Stimulated activated naive CD4-positive, alpha-beta T cell (primary cell): ENCODE measurements at places on chromosomes 1 and 21.

DNA sequence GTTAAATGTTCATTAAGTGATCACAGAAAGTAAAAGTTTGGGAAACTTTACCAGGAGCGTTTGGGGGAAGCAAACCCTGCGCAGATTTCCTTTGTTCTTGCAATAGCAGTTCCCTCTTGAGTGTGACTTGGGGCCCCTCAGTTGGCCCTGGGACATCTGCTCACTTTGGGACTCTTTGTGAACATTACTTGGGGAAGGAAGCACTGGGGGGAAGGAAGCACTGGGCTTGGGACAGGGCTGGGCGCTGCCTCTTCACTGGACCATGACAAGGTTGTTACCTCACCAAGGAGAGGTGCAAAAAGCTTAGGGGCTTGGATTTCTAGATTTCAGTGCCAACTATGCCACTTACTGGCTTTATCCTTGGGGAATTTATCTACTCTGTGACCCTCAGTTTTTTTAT, 63.5 kb downstream of the ETS2 start:
- DNase-seq = no peak

DNA sequence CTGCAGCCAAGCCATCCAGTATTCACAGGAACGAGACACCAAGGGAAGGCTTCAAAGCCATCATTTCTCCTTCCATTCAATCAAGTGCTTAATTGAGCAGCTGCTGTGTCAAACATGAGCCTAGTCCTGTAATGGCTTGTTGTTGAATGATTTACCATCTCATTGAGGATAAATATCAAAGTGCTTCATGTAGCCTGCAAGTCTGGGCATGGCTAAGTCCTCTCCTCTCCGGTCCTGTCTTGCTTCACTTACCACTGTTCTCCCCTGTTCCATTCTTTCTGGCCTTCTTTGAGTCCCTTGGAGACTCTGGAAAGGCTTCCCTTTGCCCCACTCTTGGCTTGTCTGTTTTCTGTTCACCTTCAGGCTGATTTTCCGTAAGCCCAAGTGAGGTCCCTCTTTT, 279.8 kb downstream of the PBX1 start:
- no peak for DNase-seq

DNA sequence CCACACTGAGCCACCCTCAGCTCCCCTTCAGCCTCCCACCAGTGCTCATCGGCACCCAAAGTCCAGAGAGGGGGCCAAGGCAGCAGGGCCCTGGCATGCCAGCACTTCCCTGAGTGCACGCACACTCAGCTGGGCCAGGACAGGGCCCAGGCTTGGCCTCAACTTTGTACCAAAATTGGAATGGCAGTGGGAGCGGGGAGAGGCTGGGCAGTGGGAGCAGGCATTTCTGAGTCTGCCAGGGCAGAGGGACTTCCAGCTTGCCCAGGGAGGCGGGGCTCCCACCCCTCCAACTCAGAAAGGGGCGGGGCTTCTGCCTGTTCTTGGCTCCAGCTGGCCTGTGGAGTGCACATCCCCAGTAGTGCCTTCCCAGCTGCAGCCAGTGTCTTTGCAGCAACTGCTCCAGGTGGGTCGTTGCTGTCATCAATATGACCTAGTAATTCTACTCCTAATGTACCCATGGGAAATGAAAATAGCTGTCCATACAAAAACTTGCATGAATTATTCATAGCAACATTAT, 10.3 kb upstream of the SNX7 start:
- no peak for DNase-seq

GRCh38 chr21:27582246-27582947, 615.5 kb upstream of the ADAMTS5 start:
- DNase-seq = no peak

DNA sequence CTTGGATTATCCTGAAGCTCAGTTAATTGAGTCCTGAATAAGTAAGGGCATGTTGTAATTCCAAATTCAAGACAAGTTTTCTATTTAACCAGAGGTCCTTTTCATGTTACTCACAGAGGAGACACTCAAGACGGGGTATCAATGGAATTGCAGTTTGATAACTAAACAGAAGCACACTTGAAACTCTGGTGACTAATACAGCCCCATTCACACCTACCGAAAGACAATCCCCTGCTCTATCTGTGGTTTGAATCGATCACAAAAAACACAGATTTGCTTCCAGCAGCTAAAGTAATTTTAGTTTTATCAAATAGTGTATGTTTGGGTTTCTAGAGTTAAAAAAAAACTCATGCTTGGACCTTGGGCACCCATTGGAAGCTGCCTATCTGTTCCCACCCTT, 60.4 kb downstream of the TEX35 start:
- no peak for DNase-seq
